ENCODE measurements at places on chromosomes 3 and 15.

DNA sequence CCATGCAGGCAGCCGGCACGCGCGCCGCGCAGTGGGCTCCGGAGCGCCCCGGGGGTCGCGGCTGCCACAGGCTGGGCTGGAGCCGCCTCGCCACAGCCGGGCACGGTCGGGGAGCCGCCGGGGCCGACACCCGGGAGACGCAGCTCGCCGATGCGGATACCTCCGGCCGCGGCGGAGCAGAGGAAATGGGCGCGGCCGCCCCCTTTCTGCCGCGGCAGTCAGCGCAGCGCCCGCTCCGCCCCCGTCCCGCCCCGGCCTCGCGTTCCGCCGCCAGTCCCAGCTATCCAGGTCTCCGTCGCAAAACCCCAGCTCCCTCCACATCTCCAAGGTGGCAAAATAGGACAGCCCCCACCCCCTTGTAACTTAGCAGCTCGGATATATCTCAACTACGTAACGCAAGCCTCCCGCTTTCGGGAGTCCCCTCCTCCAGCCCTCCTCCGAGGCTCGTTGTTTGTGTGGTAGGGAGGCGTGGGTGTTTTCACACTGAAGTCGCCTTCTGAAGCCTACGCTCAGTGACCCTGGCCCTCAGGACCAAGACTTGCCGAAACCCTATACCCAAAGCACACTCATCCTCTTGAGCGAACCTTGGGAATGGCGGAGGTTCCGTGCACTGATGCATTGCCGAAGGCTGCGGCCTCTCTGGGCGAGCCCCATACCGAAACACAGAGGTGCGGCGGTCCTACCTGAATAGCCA, at the start of gene SH3BP5:
Gene SH3BP5 (minus strand): TSS at position 182 of the 694 bp plus-strand sequence. CDS start 178 bp downstream, at position 4.
- peak; percentile 92 for DNase-seq

- DNase-seq = no peak
Observed at GRCh38 chr3:187737368-187738070, 7.7 kb downstream of the BCL6 start.

DNA sequence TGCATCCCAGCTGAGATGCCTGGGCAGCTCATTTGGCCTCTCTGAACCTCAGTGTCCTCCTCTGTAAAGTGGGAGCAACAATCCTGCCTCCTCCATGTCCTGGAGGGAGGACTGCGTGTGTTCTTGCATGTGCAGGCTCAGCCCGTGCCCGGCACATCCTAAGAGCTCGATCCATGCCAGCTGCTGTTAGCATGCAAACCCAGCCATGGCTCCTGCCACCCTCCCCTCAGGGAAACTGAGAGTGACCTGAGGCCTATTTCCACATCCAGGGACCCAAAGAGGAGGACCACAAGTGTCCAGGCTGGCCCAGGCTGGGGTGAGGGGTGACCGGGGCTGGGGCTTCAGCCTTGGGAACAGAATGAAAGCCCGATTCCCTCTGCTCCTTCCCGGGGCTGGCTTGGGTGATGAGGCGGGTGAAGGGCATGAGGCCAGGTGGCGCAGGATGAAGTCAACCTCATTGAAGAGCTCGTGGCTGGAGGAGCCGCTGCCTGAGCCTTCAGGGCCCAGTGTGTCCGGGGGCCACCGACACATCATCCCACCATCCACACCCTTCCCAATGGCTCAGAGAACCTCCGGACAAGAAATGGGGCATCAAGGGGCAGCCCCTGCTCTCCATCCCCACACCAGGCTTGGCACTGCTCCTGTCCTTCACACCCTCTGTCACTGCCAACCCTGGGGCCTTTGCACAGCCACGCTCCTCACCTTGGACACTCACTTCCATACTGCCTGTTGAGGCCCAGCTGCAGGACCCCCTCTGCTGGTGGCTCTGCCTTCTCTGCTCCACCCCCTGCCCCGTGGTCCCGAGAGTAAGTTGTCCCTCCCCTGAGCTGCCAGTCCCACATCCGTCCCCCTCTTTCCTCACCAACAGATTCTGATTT, 42.5 kb downstream of the ADAMTS7 start:
- no peak for DNase-seq

GRCh38 chr3:89947337-89947954, 840.0 kb downstream of the EPHA3 start:
- peak; percentile 7 for DNase-seq

DNA sequence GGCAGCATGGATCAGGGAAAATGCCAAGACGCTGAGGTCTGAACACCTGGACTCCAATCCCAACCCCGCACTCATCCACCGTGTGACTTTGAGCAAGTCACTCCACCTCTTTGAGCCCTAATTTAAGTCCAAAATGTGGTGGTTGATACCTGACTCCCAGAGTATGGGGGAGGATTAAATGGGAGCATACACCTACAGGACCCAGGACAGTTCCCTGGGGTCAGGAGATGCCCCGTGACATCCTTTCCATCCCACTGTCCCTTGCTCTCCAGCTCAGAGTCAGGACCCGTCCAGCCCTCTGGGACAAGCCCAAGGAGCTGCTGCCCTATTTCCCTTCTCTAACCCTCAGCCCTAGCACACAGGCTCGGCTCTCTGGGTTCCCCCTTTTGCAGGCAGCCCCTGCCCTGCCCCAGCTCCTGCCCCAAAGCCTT, 276.4 kb downstream of the XXYLT1 start:
- DNase-seq = no peak
